ENCODE measurements at places on chromosomes 16 and 17.

DNA sequence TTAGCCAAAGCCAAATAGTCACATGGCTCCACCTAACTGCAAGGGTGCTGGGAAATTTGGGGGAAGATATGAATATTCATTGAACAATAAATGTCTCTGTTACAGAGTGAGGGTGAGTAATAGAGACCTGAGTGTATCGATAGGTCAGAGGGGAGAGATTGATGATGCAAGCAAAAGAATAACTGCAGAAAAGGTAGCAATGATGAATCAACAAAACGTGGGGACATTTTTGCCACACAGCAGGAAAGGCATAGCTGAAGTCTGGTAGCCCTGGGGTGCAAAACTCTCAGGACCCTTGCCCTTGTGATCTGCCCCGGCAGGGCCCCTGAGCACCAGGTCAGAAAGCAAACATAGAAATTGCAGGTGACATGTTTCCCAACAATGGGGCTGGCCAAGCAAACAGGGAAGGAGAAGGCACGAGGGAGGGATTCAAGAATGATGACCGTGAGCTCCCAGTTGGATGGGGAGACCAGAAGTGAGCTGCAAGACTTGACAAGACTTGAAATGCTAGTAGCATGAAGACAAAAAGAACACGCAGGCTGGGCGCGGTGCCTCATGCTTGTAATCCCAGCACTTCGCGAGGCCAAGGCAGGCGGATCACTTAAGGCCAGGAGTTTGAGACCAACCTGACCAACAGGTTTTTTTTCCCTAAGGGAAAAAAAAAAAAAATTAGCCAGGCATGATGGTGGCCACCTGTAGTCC lies 12.7 kb upstream of the HERPUD1 start:
- no peak for DNase-seq

DNA sequence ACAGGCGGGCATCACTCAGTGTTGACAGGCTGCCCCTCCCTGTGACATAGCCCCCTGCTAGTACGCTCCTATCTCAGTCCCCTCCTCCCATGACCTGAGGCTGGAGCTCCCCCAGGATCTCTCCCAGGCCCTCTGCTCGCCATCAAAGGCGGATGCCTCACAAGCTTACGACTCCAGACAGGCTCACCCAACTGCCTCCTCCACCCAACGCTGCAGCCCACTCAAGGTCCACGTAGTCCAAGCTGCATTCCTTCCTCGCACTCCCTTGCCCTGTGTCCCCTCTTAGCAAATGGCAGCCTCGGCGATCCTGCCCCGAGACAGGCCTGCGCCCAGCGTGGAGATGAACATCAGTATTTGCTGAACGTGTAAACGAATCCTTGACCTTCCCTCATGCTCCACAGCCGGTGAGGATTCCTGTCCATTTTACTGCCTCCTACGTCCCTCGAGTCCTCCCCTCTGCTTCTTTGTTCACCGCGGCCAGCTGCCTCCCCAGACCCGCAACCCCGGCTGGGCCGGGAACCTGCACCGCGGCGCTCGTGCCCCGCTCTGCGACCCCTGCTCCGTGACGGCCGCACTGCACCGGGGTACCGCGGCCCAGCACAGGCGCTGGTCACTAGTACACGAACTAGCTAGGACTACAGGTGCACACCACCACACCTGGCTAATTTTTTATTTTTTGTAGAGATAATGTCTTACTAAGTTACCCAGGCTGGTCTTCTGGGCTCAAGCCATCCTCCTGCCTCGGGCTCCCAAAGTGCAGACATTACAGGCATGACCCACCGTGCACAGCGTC lies 838 bp upstream of the TMEM97 start:
- DNase-seq, result no peak

DNA sequence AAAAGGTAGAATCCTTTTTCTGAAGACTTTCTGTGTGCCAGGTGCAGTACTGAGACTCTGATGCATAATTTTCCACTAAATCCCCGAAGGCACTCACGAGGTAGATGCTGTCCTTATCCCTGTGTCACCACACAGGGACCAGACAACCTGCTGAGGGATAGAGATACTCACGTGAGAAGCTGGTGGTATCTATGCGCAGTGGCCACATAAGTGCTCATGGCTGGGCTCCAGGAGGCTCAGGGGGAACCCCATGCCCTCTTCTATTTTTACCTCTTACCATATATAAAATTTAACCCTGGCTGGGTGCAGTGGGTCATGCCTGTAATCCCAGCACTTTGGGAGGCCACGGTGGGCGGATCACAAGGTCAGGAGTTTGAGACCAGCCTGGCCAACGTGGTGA lies 38.3 kb downstream of the NT5M start:
- no peak for DNase-seq

- no peak for DNase-seq
These were observed 890 bp upstream of the CD300A start for GRCh38 chr17:74465378-74466110.

GRCh38 chr16:89115216-89115861 lies 21.7 kb downstream of the ACSF3 start:
- peak; percentile 73 for DNase-seq

- no peak for DNase-seq
These were observed 772 bp downstream of the PFAS start for GRCh38 chr17:8249621-8250500.

- DNase-seq, result no peak
These were observed 91.1 kb downstream of the SSH2 start for GRCh38 chr17:29838961-29839360.

GRCh38 chr17:78343187-78343542 lies 16.7 kb downstream of the SOCS3 start:
- no peak for DNase-seq

- no peak for DNase-seq
These were observed 359.3 kb downstream of the NPIPA8 start for GRCh38 chr16:17977260-17977659.

GRCh38 chr17:68854452-68854851 lies 100.7 kb downstream of the ABCA8 start:
- DNase-seq, result no peak

DNA sequence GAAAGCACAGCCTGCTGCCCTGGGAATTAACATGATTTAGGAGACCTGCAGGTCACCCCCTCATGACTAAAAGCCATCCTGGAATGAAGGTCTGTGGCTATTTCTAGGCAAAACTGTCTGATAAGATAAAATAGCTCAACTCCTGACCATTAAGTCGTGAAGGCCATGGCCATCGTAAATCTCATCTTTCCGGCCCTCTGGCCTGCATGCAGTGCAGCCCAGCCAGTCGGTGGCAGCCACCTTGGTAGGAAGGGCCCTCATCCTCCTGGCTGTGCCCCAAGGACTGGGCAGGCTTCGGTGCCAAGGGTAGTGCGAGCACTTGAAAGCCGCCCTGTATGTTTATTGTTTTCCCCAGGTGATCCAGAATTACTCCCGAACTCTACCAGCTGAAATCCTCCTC lies 18.2 kb upstream of the MEOX1 start:
- no peak for DNase-seq

DNA sequence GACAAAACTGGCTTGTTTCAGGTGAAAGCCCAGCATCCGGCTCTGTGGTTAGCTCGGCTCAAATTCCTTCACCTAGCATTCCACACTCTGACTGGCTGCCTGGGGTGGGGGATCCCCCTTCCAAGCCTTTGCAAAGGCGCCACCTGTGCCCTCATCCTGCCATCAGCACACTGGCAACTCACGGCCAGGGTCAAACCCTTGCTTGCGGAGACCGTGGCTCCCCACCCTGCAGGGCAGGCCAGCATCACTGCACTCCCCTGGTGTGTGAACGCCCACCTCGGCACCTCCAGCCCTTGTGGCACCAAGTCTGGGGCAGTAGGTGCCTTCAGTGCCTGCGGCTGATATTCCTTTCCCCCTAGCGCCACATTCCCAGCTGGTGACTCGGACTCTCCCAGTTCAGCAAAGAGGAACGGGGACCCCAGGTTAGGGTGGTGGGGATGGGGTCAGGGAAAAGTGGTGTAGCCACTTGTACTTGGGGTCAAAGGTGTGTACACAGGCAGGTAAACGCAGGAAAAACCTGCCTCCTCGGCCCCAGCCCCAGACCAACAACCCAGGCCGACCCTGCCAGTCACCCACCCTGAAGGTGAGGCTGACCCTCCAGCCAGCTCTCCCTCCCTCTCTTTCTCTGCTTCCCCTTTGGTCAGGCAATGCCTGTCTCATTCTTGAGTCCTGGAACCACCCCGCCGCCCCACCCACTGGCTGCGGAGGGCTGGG lies 1.1 kb downstream of the FLII start:
- no peak for DNase-seq

GRCh38 chr16:2919511-2920255 lies 8.0 kb downstream of the FLYWCH1 start:
- DNase-seq, result peak; percentile 36

- DNase-seq, result no peak
These were observed 72.7 kb downstream of the SMG6 start for GRCh38 chr17:2230877-2231276.

GRCh38 chr16:12646490-12647274 lies 157.0 kb downstream of the CPPED1 start:
- peak; percentile 2 for DNase-seq

DNA sequence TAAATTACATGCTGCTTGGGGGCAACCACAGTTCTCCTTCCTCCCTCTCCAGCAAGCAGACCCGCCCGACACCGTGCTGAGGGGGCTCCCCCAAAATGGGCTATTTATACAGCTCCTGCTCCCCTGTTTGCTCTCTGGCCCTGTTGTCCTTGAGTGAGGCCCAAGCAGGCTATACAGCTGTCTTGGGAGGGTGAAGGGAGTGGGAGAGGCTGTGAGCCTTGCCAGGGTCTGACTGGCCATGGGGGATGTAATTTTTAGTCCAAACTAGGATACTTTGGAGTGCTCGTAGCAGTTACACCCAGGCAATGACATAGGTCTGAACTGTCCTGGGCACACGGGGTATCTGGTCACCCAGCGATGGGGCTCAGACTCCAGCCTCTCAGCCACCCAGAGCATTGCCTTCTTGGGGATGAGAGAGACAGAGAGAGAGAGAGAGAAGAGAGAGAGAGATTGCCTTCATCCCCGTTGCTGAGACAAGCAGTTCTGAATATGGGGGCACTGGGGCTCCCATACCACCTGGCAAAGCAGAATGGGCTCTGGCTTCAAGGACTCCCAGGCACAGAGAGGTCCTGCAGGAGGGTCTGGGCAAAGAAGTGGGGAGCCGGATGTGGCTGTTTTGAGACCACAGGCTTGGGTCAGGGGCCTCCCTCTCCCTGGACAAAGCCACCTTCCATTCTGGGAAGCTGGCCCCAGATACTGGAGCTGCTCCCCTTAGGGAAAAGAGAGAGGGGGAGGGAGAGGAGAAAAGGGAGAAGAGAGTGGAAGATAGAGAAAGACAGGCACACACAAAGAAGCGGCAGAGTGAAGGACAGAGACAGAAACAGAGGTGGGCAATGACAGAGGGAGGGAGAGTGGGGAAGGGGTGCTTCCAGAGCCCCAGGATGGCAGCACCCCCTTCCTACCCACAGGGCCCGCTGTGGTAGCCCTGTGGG lies 10.7 kb upstream of the TMEM92 start:
- DNase-seq, result no peak

- no peak for DNase-seq
These were observed 26.3 kb downstream of the CEP112 start for GRCh38 chr17:66165537-66166123.

DNA sequence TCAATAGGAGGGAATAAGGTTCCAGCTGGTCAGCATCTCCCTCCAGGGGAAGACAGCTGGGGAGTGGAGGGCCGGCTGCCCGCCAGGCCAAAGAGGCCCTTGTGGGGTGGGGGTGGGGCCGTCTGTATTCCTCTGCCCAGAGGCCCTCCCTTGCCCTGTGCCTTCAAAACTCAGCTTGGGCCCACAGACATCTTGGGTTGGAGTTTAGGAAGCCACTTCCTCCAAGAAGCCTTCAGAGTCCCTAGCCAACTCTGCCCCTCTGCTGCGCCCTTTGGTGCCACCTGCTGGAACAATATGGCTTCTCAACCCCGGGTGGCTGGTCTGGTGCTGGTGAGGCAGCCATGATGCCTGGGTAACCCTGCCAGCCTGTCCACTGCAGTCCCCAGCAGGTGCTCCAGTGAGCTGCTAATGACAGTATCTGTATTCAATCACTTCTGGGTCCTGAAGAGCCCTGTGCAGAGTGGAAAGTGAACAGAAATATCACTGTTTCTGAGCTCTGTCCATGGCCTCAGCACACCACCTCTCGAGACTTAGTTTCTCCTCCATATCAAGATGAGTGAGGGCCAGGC lies 16.7 kb downstream of the HSD11B2 start:
- peak; percentile 61 for DNase-seq

GRCh38 chr16:87960296-87960695 lies 9.1 kb downstream of the BANP start:
- no peak for DNase-seq

DNA sequence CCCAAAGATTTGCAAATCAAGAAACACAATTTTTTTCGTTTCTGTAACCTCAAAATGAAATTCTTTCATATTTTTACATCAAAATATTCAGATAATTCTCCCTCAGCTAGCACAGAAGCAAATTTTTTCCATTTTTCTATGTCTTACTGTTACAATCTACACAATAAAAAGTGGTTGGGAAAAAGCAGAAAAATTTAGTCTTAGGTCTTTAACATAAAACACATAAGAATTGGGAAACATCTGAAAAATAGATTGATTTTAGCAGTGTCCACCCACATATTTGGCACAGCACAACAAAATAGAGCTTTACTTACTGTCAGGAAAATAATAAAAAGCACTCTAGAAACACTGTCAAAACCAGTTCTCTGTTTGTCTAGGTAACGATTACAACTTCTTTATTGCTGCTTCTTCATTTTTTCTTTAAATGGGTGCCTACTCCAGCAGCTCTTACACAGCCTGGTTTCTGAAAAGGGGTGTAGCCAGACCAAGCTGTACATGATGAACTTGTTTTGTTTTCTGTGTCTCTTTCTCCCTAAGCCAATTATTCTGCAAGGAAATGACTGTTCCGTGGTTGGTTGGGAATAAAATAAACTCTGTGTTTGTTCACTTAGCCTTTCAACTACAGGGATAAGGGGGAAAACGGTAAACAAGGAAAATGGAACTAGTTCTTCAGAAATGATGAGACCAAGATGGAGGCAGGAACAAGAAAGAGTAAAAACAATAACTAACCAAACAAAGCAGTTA lies at the start of gene ABCA6:
Gene ABCA6, minus strand, starts transcription at position 465 of the 744 bp plus-strand sequence. CDS start 1,192 bp downstream, outside the sequence.
- DNase-seq, result no peak

- DNase-seq, result no peak
These were observed at the start of gene SLC5A10 for GRCh38 chr17:18951941-18952842. SLC5A10 (plus strand) TSS chr17:18952165; CDS start chr17:18952206, 41 bp downstream.

GRCh38 chr16:86073763-86074493 lies 175.0 kb downstream of the IRF8 start:
- DNase-seq, result no peak
